ENCODE measurements at places on chromosomes 5 and 9. TPM values are rescaled to one million over a fixed set of nuclear protein-coding genes. Genes with fewer than 3 reads are reported as not detected.

Gene RANBP17
- not detected for total RNA-seq

Gene CATSPER3
- total RNA-seq: 0.90 TPM

Gene PAXX
- total RNA-seq: 99.5 TPM

Gene IFNE
- total RNA-seq: not detected

Gene SUSD1
- total RNA-seq: 14.9 TPM

Gene NCS1
- total RNA-seq: 58.6 TPM

Gene OTP
- not detected for total RNA-seq

Gene PROB1
- total RNA-seq: 1.0 TPM

Gene ARHGEF37
- 1.7 TPM for total RNA-seq

Gene AIF1L
- 6.5 TPM for total RNA-seq

Gene MSMP
- total RNA-seq: not detected

Gene C5orf58
- total RNA-seq: not detected

Gene AQP7
- not detected for total RNA-seq

Gene CDH9
- total RNA-seq: not detected

Gene CTXN3
- total RNA-seq: not detected

Gene PLAC8L1
- 1.9 TPM for total RNA-seq

Gene SH3TC2
- 2.5 TPM for total RNA-seq

Gene CLIC3
- not detected for total RNA-seq

Gene RBM27
- total RNA-seq: 33.3 TPM

Gene EPB41L4A
- not detected for total RNA-seq

Gene PSIP1
- 78.5 TPM for total RNA-seq

Gene MINAR2
- not detected for total RNA-seq

Gene ERCC8
- total RNA-seq: 26.2 TPM

Gene ATG10
- 18.1 TPM for total RNA-seq

Gene IFNA21
- total RNA-seq: not detected

Gene TOR4A
- total RNA-seq: 0.82 TPM

Gene ALDH7A1
- total RNA-seq: 95.2 TPM

Gene HINT1
- 368 TPM for total RNA-seq

Gene GRAMD2B
- 2.6 TPM for total RNA-seq

Gene LPAR1
- total RNA-seq: 29.0 TPM

Gene ANKRD31
- 0.04 TPM for total RNA-seq

Gene CTSL
- 17.0 TPM for total RNA-seq

Gene VAV2
- total RNA-seq: 18.0 TPM

Gene PCDHB6
- total RNA-seq: 9.1 TPM

Gene PTGS1
- total RNA-seq: not detected

Gene TERT
- 14.2 TPM for total RNA-seq

Gene NAIF1
- 9.3 TPM for total RNA-seq

Gene MUSK
- total RNA-seq: not detected

Gene EQTN
- total RNA-seq: not detected

Gene DENND1A
- 16.7 TPM for total RNA-seq

Gene NRG2
- not detected for total RNA-seq

Gene C9orf50
- not detected for total RNA-seq

Gene MORN5
- total RNA-seq: not detected

Gene FAM221B
- total RNA-seq: not detected

Measured in A673 (cell line).